Left renal cortex interstitium (tissue), 4 donors: ENCODE measurements at places on chromosomes 6 and 20.
A peak's percentile ranks its signal among the peaks of the same experiment; 100 is the strongest.

DNA sequence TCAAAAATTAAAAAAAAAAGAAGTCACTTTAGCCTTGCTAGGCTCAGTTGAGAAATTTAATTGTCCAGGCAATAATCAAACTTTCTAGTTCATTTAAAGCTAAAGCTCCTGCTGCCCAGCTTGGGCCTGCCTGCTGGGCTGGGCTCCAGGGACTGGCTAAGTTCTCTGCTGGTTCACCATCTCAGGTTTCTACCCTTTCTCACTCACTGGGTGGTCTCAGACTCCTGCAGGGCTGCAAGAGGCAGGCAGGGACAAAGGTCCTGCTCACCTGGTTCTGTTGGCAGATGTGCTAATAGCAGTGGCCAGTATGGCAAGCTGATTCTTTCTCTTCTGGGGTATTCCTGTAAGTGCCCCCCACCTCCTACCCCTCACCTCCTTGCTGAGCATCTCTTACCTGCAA, 21.2 kb upstream of the RTF2 start:
- DNase-seq: no peak

DNA sequence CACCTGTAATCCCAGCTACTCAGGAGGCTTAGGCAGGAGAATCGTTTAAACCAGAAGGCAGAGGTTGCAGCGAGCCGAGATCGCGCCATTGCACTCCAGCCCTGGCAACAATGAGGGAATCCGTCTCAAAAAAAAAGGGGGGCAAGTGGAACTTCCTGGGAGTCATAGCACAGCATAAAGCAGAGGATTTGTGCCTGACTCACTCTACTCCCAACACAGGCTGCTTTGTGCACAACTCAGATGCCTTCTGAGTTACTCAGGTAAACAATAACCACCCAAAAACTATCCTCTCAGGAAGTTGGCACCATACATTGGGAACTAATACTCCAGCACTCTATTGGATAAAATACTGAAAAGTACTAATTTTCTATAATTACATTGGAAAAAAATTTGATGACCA, 2.5 kb upstream of the TMEM244 start:
- DNase-seq: no peak

DNA sequence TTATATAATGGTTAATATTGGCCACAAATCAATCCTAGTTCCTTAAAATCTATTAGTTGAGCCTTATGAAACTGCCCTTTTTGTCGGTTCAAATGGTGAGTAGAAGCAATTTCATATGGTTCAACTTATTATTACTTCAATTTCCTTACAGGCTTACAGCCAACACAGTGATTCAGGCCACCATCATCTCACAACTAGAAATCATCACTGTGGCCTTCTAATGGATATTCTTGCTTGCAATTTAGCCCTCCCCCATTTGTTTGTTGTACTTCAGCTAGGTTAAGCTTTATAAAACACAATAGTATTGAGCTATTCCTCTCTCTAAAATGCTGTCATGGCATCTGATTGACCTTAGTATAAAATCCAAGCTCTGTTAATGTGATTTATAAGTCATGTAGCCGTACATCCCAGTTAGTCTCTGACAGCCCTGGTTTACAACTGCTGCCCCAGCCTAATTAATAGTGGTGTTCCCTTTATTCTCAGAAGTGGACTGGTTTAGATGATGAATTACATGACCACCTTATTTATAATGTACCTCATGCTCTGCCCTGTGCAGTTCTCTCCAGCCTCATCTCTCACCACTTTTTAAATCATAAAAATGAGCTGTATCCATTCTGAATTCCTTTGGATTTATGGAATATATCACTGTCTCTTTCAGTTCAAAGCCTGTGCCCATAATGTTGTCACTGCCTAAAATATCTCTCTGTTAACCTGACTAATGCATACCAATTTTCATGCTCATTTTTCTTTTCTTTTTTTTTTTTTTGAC, 36.7 kb downstream of the LAMA2 start:
- DNase-seq: no peak

DNA sequence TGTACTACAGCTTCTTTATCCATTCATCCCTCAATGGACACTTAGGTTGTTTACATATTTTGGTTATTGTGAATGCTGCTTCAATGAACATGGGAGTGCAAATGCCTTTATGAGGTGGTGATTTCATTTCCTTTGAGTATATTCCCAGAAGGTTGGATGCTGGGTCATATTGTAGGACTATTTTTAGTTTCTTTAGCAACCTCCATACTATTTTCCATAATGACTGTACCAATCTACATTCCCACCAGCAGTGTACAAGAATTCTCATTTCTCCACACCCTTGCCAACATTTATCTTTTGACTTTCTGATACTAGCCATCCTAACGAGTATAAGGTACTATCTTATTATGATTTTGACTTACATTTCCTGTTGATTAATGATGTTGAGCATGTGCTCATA, 269.0 kb downstream of the C6orf118 start:
- DNase-seq: no peak

DNA sequence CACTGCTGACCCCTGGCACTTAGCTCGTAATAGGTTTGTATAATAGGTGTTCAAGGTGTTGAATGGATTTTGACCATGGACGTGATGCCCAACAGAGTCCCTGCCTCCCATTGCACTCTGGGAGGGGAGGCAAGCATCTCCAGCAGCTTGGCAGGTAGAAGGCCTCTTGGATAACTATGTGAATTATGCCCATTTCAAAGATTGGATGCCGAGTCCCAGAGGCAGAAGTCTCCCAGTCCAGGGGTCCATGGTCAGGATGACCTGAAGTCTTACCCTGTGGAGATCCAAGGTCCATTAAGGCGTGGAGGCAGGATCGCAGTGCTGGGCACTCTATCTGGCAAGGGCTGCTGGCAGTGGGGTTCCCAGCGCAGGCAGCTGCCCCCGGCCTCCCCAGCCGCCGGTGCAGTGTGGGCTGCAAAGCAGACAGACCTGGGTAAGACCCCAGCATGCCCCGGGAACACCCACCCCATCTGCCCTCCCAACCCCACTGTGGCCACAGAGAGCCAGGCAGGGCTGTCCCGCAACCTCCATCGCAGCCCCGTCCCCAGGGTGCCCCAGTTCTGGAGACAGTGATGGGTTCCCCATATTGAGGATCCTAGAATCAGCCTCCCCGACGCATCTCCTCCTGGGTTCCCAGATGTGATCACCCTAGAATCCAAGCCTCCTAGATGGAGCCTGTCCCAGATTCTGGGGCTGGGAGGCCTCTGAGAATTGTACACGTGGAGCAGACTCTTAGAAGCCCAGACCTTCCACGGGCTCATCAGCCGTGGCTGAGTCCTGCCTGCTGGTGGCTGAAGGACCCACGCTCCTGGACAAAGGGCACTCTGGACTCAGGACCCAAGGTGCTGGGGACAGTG, 44.6 kb downstream of the APCDD1L start:
- no peak for DNase-seq

- no peak for DNase-seq
Measured at GRCh38 chr6:149464411-149464810, 20.4 kb downstream of the ZC3H12D start.

- no peak for DNase-seq
Measured at GRCh38 chr6:11961923-11962322, 50.2 kb upstream of the HIVEP1 start.

- DNase-seq: no peak
Measured at GRCh38 chr20:21685981-21686380, 19.5 kb upstream of the PAX1 start.

DNA sequence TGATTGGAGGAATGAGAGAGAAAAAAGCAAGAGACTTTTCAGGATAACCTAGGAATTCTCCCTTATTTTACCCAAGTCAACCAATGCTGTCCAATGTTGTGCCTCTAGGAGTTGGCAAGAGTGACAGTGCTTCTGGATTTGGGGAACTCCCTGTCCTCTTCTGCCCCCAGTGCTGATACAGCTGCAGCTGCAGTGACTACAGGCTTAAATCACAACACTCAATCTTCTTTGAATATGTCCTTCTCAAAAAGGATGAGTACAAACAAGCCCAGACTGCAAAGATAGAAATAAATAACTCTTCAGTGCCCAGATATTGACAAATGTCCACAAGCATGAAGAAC, 141.0 kb upstream of the COL21A1 start:
- DNase-seq: no peak

GRCh38 chr6:11484441-11484840, 53.1 kb upstream of the TMEM170B start:
- no peak for DNase-seq

DNA sequence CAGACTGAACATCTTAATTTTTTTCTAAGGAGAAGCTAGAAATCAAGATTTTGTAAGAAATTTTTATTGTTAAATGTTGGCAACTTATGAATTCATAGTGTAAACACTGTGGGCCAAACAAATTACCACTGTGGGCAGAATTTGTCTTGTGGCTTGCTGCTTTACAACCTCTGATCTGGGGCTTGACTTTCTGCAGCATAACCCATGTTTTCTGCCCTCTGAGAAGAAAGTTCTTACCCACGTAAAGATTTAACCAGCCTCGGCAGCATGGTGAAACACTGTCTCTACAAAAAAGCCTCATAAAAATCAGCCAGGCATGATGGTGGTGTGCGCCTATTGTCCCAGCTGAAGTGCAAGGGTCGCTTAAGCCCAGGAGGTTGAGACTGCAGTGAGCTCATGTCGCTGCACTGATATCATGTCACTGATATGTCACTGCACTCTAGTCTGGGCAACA, 12.9 kb downstream of the ITCH start:
- DNase-seq: peak; percentile 50

- DNase-seq: no peak
Measured at GRCh38 chr20:12916699-12917098, 92.1 kb upstream of the SPTLC3 start.
